ENCODE measurements at places on chromosomes 16 and 17. TPM values are rescaled to one million over a fixed set of nuclear protein-coding genes. Genes with fewer than 3 reads are reported as not detected.

GRCh38 chr17:16923097-16923903 lies 48.6 kb downstream of the TNFRSF13B start:
- no peak for DNase-seq

GRCh38 chr17:49216953-49217650 lies 6.6 kb downstream of the ABI3 start:
- DNase-seq, result no peak

DNA sequence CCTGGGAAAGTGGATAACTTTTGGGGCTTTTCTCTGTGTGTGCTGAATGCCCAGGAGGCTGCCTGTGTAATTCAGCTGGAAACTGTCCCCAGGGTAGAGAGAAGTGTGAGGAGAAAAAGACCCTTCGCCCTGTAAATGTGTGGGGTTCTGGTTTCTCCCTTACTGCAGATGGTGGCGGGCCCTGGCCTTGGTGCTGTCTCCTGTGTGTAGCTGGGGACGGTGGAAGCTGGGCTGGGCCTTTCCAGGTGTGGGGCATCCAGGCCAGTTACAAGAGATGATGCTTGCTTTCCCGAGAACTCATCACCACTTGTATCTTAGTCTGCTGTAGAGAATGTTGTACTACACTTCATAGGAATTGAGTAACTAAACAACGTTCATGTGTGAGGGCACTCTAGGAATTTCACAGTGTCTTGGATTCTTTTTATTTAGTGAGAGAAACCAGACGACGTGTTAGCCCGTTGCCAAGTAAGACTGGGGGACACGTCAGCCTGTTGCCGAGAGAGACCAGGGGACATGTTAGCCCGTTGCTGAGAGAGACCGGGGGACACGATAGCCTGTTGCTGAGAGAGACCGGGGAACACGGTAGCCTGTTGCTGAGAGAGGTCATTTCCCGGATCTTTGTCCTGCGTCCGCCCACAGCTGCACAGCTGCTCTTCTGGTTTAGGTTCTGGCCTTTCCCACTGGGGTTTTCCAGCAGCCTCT lies 43.1 kb downstream of the TBCD start:
- DNase-seq, result no peak

DNA sequence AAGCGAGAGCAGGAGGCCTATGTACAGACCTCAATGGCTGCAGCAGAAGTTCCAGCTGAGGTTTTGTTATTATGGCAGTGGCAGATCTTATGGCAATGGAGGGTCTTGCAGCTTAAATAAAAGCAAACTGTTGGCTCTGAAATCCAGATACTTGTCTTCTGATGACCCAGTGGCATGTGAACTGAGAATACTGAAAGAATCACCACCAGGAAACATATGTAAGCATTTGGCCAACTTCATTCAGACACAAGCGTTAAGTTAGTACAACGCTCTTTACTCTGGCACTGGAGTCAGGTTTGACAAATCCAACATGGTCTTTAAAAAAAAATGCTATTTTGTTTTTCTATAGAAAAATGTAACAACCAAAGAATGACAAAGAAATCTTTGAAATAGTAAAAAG lies 70.5 kb downstream of the CFDP1 start:
- DNase-seq, result no peak

DNA sequence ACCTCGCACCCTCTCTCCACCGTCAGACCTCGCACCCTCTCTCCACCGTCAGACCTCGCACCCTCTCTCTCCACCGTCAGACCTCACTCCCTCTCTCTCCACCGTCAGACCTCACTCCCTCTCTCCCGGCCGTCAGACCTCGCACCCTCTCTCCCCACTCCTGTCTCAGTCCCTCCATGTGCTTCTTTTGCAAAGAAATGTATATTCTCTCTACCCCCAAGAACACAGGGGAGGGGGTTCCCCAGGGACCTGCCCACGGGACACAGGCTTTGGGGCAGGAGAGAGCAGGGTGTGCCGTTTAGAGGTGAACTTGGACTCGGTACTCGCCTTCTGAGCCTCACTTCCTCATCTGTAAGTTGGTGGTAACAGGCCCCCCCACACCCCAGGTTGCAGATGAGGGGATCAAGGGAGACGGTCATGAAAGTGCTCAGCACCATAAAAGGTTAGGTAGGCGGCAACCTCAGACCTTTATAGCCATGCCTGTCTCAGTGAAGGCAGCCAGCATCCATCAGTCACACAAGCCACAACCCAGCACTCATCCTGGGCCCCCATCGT lies 63.7 kb downstream of the RPH3AL start:
- DNase-seq, result no peak

- DNase-seq, result peak; percentile 62
These were observed 997 bp downstream of the ACADVL start for GRCh38 chr17:7220593-7221277.

Gene AHSP
- not detected for total RNA-seq

Gene CSH2
- not detected for total RNA-seq

Gene SULT1A2
- 0.68 TPM for total RNA-seq
